ENCODE measurements at places on chromosomes 11 and 22.

DNA sequence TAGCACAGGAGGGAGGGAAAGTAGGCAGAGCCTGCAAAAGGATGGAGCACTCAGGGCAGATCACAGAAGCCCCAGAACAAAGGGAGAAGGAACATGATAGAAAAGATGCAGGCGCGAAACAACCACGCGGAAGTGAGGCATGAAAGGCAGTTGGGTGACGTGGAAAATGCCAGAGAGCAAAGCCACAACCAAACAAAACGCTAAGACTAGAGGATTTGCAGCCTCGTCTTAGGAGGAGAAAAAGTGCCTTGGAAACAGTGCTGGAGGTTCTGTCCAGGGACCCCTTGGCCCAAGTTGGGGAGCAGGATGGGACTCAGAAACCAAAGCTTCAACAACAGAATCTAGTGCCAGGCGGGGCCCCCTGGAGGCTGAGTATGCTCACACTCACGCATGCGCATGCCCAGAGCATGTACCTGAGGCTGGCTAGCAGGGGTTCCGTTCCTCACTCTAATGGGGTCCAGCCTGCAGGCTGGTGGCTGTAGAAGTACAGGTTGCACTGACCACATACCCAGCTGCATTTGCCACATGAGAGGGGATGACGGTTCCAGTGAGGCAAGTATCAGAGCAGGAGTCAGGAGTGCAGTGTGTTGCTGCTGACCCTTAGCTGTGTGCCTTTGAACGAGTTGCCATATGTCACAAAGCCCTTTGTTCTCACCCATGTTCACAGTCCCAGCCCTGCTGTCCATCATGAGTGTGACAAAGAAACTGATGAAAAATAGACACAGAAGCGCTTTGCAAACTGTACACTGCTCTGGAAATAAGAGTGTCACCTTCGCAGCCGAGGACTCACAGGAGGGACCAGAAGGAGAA is 568.6 kb upstream of the CADM1 start:
- no peak for DNase-seq

DNA sequence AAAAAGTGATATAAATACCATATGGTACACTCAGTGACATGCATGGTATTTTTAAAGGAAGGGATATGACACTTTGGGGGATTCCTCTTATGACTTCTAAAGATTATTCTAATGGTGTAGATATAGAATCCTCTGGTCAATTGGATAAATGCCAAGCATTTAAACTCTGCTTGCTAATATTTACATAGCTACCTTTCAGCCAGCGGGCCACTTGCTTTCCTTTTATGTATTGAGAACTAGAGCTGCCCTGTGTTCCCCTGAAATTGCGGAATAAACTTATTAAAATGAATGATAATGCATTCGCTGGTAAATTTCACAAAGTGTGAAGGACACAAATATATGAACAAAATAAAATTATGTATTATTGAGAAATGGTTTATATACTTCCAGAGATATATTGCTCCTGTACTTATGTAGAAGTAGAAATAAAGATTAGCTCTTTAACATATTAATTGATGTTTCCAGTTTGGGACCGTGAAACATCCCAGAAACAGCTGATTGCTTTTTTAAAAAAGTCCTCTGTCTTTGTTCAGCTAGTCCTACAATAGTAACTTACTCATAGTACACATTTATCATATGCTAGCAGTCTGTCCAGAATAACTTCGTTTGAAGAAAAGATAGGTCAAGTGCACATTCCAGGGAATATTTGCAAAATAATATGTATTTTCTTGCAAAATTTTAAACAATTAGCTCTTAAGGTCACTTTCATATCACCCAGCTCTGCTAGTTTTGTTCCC is 40.1 kb upstream of the CARD18 start:
- DNase-seq = no peak

DNA sequence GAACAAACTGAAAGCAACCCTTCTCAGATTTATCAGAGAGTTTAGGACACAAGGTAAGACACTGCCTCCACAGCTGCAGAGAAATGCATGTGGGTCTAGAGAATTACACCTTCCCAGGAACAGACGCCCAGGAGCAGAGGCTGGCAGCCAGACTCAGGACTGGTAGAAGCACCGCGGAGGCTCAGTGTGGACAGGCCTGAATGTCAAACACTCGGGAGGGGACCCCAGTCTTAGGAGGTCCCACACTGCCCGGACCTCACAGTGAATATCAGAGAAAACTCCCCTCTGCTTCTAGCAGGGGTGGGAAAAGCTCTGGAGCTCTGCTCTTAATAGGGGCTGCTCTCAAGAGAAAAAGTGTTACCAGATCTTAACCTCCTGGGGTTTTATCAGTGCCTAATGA is 952.7 kb downstream of the BRD1 start:
- DNase-seq = no peak

GRCh38 chr22:24209687-24210086 is 28.4 kb downstream of the SUSD2 start:
- DNase-seq = no peak

DNA sequence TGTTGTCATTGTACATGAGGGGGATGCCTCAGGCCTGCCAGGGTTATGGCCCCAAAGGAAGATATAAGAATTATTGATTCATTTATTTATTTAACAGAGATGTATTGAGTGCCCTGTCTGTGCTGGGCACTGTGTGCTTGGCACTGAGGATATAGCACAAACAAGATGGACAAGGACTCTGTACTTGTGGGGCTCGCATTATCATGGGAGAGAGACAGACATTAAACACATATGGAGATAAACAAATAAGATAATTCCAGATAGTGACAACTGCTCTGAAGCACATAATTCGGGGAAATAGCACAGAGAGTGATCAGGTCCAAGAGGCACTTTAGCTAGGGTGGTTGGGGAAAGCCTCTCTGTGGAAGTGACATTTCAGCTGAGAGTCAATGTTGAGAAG is 119.8 kb upstream of the ARHGAP20 start:
- DNase-seq = no peak

DNA sequence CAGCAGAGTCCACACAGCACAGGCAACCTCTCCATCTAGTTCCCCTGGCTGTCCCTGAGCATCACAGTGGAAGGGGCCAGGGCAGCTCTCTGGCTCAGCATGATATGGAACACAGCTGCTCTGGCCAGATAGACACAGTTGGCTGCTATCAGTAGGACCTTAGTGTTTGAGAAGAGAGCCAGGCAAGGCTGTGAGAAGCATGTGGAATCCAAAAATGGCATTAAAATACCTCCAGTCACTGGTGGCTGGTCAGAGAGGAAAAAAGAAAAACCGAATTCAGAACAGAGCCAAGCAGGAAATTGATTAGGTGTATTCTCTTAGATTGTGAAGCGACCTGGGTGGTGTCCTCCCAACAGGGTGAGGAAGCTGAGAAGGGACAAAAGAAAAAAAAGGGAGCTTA is 27.9 kb downstream of the SERPINH1 start:
- DNase-seq = no peak

GRCh38 chr11:134471716-134472455 is 59.8 kb upstream of the B3GAT1 start:
- DNase-seq = no peak

GRCh38 chr11:130403967-130404366 is 24.4 kb downstream of the ADAMTS8 start:
- no peak for DNase-seq

DNA sequence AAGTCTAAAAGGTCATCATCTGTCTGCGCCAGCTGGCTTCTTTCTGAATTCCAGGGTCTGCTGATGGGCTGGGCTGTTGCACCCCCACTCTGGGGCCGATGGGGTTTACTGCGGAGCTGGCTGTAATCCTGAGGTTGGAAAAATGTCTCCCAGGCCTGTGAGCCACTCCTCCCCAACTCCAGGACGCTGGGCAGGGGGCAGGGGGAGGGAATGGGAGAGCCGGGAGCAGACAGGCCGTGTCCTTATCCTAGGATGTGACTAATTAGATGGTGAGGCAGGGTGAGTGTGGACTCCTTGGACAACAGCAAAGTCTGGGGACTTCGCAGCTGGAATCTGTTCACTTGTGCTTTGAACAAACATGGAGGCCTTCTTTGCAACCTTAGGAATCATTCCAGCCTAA is 48.7 kb downstream of the LRRC32 start:
- no peak for DNase-seq

GRCh38 chr11:103091064-103091800 is 728 bp downstream of the DCUN1D5 start:
- DNase-seq = peak; percentile 38

- no peak for DNase-seq
These were observed 2.6 kb upstream of the SHISA8 start for GRCh38 chr22:41917375-41917902.

All from stimulated activated CD8-positive, alpha-beta memory T cell treated with anti-CD3 and anti-CD28 coated beads, Interleukin-12 subunit alpha, Interleukin-12 subunit beta, amount 100 ng/mL, for 4 hours (primary cell).